Activated T-helper 1 cell treated with anti-CD3 and anti-CD28 coated beads, Interleukin-2, amount 50 U/mL, for 16 hours (primary cell): ENCODE measurements at places on chromosomes 3 and 15.

DNA sequence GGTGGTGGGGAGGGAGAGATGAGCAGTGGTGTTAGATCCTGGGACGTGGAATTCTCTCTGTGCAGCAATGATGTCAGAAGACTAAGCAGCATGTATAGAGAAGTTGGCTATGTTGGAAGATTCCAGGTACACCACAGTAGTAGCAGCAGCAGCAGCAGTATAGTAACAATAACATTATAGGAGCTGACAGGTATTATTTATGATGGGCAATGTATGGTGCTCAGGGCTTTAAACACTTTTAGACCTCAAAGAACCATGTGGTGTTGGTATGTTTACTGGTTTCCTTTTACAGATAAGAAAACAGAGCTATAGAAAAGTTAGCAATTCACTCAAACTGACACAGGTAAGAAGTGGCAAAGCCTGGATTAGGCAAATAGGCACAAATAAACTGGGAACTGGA lies 103.9 kb downstream of the CCNL1 start:
- no peak for DNase-seq

DNA sequence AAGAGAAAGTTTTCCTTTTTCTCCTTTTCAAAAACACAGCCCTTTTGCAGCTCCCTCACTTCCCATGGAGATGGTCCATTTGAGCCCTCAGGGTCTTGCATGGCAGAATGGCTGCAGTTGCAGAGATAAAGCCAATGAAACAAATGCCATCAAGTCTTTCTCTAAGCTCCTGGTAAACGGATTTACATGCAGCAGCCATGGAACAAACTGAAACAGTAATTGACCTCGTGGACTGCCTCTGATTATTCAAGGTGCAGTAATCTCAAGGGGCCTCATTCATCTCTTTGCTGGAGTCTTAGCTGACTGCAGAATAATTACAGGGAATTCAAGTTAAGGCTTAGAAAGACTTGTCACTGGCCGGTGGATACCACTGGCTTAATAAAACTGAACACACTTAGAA lies 125.1 kb downstream of the SQOR start:
- no peak for DNase-seq

DNA sequence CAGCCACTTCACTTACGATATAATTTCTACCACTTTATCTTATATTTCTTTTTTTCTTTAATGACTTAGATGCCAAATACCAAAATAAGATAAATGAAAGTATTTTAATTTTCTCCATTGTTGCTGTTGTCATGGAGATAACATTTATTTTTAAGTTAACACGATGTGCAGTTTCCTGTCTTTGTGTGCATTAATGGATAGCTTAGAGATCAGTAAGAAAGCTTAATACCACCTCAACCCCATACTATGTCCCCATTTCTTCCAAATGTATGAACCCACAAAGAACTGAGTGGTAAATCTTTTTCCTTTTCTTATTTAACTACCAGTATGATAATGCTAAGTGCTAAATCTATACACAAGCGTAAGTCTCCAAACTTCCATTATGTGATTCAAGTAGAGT lies 17.1 kb downstream of the PCNP start:
- no peak for DNase-seq

DNA sequence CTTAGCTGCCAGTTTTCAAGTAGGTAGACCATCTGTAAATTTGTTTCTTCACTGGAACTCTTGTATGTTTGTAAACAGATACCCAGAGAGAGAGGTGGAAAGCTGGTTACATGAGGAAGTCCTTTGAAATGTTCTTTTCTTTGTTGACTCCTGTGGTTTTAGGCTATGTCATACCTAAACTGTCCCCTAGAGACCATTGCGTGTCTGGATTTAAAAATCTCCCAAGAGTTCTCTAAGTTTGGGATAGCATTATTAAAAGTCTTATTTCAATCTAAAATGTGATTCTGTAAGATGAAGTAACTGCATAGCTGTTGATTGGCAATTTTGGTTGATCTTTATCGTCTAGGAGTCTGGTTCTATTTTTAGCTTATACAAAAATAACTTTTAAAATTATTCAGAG lies 127.2 kb downstream of the GHSR start:
- no peak for DNase-seq
